MV-4-11 (cell line): ENCODE measurements at places on chromosomes 4 and X.

- DNase-seq: no peak
Measured at GRCh38 chr4:124804041-124804440, 91.5 kb upstream of the ANKRD50 start.

- no peak for DNase-seq
Measured at GRCh38 chr4:37639551-37640285, 46.5 kb downstream of the RELL1 start.

DNA sequence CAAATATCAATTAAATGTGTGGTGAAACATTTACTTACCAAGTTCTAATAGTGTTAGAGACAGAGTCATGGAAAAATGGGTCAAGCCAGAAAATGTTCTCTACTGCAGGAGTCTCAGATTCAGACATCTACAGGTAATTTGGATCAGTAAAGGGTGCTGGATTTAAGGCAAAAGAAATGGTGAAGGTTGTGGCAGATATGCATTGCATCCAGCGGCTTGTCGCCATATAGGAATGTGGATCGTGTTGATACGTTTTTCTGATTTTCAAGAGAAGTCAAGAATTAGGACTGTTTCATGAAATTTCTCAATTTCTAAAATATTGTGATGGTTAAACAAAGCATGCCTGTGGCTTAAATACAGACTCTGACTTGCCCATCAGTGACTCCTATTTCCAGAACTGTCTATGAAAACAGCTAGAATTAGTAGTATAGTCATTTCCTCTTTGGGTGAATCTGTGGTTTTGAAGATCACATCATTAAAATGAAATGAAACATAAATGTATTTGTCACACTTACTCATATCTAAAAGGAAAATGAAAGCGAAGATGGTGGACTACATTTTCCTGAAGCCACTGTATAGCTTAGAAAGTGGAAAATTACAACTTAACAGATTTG is 110.1 kb upstream of the VEGFC start:
- DNase-seq: peak; percentile 92

DNA sequence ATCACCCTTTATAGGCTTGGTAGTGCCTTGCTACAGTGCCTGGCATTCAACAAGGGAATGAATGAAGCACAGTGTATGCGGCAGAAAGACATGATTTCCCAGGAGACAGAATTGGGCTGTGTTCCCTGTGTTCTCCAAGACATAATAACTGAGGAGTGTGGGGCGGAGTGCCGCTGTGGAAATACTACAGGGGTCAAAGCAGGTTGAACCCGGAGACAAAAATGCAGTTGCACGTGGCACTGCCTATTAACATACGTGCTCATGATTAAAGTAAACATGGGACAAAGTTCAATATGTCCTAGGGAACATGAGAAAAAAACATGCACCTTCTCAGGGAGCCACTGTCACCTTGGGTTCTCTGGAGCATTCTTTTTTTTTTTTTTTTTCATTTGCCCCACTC is 820.8 kb downstream of the RPA4 start:
- no peak for DNase-seq

- DNase-seq: no peak
Measured at GRCh38 chr4:76703123-76703490, 194.8 kb downstream of the SOWAHB start.

- no peak for DNase-seq
Measured at GRCh38 chr4:102557636-102558035, 56.5 kb downstream of the NFKB1 start.

DNA sequence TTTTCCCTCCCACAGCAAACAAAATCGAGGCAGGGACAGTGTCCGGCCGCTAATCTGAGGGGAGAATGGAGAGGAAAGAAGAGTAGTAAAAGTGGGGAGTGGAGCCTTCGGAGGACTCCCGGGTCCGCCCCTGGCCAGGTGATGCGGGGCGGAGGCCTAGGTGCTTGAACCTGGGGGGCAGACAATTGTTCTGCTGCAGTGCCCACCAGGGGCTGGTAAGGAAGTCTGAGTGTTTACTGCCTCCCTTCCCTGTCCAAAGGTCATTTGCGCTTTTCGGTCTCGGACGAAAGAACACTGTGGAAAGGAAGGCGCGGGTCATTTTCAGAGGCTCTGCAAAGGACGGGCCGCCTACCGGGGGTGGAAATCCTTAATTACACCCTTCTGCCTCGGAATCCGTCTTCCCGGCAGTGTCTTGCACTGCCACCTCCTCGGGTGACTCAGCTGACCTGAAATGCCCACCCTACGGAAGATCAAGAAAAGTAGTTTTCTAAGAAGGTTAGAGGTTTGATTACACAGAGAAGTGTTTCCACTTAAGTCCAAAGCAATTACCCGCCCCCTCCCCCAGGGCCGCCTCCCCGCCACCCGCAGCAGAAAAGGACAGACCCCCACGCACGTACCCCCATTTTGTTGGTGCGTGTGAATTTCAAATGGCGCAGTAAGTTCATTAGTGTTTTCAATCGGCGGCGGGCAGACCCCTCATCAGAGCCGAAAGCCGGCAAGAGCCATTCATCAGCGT is 99.9 kb upstream of the TENM3 start:
- no peak for DNase-seq

- DNase-seq: no peak
Measured at GRCh38 chr4:8778291-8778690, 93.3 kb downstream of the HMX1 start.

- DNase-seq: no peak
Measured at GRCh38 chrX:119579414-119579813, 5.1 kb downstream of the UBE2A start.

GRCh38 chr4:33171873-33172525 is 2451.8 kb downstream of the PCDH7 start:
- DNase-seq: peak; percentile 16

- no peak for DNase-seq
Measured at GRCh38 chrX:37824491-37825214, 22.7 kb downstream of the DYNLT3 start.

DNA sequence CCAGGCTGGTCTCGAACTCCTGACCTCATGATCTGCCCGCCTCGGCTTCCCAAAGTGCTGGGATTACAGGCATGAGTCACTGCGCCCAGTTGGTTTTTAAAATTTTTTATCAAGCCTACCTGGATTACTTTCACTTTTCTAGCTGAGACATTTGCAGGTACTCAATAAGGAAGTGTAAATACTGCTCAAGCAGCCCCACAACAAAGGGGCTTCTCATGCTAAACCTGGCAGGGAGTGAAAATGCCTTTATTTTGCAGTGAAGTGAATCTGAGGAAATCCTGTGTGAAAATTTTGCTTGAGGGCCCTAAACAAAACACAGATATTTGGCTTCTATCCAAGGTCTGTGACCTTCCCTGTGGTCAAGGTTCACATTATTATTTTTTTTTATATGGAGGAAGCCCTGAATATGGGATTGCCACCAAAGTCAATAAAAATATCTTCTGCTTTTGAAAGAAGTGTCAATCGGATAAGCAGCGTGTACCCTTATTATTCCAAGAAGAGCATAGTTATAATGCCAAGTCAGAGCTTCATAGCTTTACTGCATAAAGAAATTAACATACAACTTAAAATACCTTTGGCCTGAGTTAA is 481.0 kb downstream of the SH2D1A start:
- DNase-seq: no peak

DNA sequence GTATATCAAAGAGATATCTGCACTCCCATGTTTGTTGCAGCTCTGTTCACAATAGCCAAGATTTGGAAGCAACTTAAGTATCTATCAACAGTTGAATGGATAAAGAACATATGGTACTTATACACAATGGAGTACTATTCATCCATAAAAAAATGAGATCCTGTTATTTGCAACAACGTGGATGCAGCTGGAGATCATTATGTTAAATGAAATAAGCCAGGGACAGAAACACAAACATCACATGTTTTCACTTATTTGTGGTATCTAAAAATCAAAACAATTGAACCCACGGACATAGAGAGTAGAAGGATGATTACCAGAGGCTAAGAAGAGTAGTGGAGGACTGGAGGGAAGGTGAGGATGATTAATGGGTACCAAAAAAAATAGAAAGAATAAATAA is 14.2 kb downstream of the IQCM start:
- DNase-seq: no peak

GRCh38 chrX:103626855-103627254 is 1.9 kb upstream of the TCEAL1 start:
- DNase-seq: no peak

GRCh38 chr4:110516106-110516922 is 40.4 kb downstream of the ENPEP start:
- peak; percentile 35 for DNase-seq

- no peak for DNase-seq
Measured at GRCh38 chrX:108494406-108495090, 54.9 kb downstream of the COL4A5 start.

DNA sequence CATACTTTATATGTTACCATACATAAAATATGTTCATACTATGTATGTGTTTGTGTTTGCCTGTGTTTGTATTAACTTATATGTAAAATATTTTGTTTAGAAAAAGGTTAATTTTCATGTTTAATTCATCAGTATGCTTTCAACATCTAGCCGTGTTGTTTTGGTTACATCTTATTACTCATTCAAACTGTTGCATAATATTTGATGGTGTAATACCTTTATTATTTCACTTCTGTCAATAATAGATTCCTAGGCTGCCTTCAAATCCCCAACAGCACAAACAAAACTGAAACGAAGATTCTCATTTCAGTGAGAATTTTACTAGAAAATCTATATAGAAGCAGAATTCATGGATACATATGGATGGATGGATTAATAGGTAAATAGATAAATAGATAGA is 462.3 kb upstream of the ADGRL3 start:
- DNase-seq: no peak

GRCh38 chr4:53586121-53586816 is 5.0 kb downstream of the LNX1 start:
- DNase-seq: no peak

- DNase-seq: no peak
Measured at GRCh38 chr4:164748375-164748774, 5.6 kb upstream of the SMIM31 start.

DNA sequence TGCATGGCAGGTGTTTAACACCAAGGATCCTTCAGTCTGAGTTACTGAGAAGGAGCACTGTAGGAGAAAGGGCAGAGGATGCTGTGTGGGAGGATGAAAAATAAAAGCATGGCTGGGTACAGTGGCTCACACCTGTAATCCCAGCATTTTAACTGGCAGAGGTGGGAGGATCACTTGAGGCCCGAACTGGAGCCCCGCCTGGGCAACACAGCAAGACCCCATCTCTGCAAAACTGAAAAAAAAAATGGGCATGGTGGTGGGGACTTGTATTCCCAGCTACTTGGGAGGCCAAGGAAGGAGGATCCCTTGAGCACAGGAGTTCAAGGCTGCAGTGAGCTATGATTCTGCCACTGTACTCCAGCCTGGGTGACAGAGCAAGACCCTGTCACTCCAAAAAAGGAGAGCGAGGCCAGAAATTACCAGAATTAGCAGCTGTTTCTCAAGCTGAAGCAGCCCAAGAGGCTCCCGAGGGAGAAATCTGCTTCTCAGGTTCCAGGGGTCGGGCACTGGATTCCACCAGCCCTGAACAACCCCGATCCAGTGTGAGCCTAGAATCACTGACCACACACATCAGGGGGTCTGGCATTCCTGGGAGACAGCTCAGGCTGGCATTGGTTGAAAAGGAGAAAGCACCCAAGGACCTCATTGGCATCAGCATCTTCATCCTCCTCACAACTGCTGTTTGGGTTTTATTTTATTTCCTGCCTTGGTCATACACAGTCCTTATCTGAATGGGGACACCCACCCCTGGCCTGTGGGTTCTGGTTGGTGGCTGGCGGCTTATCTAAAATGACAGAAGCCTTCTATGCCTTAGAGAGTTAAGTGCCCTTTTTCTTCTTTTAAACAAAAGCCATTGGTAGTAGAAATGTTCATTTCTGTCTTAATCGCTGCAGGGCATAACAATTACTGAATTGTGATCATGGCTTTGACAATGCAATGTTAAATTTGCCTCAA is 66.3 kb upstream of the TRIM2 start:
- no peak for DNase-seq

- DNase-seq: no peak
Measured at GRCh38 chr4:91837608-91838029, 466.1 kb upstream of the GRID2 start.

DNA sequence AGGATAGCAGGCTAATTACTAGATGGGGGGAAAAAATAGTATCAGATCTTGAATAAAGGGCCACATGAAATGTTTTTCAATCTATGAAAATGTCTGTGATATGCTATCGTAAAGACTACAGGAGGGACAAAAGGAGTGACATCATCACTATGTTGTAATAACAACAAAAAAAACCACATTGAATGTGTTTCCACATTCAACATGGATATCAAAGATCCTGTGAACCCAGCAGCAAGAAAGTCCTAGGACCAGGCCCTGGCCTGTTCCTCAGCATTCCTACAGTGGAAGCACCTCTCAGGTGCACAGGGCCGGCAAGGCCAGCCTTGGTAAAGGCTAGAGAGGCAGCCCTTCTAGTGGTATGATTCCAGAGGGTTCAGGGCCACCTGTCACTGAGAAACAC is 118.3 kb downstream of the RELL1 start:
- peak; percentile 32 for DNase-seq

DNA sequence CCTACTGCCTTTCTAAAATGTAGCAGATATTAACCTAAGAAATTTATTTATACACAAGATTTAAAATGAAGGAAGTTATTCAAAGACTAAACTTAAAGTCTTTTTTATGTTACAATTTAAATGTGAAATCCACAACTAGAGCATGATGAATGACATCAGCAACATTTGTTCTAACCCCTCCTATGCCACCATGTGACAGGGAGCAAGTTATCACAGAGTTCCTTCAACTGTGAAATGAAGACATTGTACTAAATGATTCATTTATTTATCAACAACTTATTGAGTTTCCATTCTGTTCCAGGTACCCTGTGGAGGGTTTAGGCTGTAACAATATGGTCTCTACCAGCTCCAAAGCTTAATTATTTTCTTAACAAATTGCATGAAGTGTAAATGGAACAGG is 76.9 kb downstream of the SLC39A8 start:
- no peak for DNase-seq

GRCh38 chrX:24079411-24079810 is 24.7 kb downstream of the EIF2S3 start:
- no peak for DNase-seq

GRCh38 chr4:150986085-150986484 is 29.0 kb downstream of the LRBA start:
- DNase-seq: no peak

GRCh38 chr4:139863531-139863930 is 197.9 kb downstream of the MGST2 start:
- DNase-seq: peak; percentile 56

GRCh38 chrX:20527558-20528011 is 260.9 kb upstream of the RPS6KA3 start:
- DNase-seq: peak; percentile 4

DNA sequence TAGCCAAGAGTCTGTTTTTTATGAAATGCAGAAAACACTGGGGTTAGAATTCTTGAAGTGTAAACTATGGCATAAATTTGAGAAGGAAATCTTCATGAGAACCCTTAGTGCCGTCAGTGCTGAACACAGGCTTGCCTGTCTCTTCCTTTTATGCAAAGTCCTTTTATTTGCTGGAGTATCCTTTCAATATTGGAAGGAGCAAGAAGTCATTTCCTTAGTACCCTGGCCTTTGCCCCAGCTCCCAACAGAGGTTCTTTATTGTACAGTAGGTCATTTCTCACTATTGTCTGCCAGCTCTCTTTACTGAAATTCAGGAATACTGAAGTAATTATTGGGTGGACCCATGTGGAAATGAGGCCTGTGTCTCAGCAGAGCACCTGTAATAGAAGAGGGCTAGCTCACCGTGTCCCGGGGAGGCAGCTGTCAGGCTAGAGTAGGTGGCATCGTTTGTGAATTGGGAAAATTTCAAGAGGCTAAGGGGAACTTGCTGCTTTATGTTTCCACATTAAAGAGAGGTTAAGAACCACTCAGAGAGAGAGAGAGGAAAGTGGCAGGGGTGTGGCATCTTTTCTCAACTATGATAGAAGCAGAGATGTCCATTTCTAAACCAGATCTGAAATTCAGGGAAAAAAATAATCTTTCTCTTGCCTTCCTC is 8.7 kb downstream of the FHDC1 start:
- DNase-seq: no peak
